ENCODE measurements at places on chromosomes 13 and 19.

- no peak for DNase-seq
Observed at GRCh38 chr13:107301724-107302374, 733.9 kb upstream of the ARGLU1 start.

- DNase-seq: no peak
Observed at GRCh38 chr13:19057588-19058340, 123.9 kb downstream of the TUBA3C start.

DNA sequence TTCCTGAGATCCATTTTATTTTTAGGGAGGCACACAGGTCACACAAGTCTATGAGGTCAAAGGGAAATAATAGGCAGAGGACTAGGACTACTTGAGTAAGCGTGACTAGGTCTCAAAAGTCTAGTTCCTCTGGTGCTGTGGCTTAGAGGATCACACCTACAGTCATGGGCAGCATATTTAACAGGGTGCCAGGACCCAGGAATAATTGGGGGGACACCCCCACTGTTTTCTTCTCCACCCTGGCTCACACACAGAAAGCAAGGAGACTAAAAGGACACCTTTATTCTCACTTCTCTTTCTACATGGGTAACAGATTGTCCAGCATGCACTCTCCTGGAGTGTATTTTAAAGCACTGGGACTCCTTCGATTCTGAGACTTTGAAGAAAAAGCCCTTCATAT lies 26.2 kb downstream of the OXGR1 start:
- DNase-seq: no peak

DNA sequence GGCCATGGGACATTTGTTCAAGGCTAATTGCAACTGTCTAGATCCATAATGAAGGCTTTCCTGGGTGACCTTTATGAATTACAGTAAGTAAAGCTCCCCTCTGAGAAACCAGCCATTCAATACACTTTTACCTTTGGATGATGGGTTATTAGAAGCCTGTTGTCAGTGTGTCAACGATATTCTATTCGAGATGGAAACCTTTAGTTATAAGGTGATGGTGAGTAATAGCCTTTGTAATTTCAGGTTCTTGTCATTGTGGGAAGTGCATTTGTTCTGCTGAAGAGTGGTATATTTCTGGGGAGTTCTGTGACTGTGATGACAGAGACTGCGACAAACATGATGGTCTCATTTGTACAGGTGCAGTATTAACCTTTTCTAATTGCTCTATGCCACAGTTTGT lies 261.7 kb downstream of the ITGBL1 start:
- no peak for DNase-seq

DNA sequence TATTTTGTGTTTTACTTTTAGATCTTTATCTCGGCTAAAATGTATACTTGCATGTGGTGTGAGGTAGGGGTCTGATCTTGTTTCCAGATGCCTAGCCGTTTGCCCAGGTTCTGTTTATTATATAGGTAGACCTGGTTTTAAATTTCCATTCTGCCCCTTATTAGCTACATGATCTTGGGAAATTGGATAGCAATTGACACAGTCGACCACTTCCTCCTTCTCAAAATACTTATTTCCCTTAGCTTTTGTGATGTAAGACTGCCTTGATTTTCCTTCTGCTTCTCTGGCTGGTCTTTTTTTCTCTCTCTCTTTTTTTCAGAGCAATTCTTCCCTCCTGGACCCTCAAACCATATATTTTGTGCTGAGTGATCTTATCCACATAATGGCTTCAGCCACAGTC lies 3.0 kb upstream of the PGLYRP1 start:
- no peak for DNase-seq
